NCI-H1105 (cell line): ENCODE measurements at places on chromosomes 2 and 18.

DNA sequence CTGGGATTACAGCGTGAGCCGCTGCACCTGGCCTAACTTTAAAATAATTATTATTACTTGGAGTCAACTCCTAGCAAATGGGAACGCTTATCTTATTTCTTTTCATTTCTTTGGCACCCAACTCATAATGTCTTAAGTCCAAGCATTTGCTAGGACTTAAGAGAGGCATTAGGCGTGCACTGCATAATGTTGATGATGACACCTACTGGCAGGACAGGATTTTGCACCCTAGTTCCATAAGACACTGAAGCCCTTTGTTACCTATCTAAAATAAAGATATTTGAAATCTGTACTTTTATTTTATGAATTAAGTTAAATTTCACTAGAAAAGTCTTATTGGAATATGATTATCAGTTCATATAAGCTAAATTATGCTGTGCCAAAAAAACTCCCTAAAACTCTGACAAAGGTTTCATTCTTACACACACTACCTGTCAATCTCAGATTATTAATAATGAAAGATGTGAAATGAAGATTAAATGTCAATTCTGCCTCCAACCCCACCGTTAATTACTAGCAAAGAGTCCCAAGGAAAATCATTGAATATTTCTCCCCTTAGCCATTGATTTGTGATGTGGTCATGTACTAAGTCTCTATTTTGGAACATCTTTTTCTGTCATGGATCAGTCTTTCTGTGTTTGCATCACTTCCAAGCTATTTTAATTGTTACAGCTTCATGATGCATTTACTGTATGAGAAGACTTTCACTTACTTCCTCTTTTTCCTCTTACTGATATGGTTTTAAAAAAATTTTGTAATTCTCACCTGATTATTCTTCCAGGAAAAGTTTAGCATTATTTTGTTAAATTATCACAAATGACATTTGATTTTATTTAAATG lies 12.7 kb upstream of the CDH2 start:
- no peak for DNase-seq

DNA sequence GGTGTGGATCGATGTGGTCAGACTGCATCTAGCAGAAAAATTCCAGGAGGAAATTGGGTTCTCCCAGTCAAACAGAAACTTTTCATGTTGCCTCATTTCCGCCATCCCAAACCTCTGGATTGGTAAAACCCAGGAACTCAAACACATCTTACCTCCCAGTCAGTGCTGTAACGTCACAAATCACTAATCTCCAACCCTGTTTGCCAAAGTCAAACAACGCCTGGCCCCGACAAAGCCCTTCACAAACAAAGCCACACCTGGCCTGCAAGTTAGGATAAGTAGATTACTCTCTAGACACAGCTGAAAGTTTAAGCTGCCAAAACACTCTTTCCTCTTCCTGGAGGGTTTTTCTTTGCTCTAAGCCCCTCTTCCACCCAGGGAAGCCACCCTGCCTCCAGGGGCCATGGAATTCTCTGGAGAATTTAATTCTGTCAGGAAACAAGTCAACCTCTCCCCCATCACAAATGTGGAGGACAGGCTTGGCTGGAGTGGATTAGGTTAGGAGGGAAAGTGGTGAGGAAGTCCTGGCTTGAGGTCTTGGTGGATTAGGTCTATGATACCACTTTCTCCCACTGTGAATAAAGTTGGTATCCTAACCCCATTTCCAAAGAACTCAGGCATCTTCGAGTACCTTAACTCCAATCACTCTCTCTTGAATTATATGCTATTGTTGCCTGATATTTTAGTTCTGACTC lies 86.7 kb downstream of the LYPD6B start:
- DNase-seq = peak; percentile 64

GRCh38 chr2:121159291-121160071 lies 125.5 kb downstream of the TFCP2L1 start:
- DNase-seq = no peak

DNA sequence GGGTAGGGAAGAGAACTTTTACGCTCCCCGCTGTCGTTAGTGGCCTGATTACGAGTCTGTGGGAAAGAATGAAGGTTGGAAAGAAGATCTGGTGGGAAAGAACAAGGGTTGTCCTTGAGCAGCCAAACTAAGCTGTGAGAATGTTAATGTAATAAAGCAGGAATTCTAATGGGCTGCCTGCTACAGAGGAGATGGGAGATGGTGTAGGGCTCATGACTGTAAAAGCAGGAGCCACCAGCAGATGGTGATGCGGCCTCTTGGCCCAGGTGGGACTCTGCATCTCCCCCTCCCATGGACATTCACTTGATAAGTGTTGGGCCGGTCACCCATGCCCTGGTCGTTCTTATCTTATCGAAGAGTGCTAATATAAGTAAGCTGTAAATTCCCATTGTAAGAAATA lies 150.0 kb downstream of the NEDD4L start:
- DNase-seq = no peak

DNA sequence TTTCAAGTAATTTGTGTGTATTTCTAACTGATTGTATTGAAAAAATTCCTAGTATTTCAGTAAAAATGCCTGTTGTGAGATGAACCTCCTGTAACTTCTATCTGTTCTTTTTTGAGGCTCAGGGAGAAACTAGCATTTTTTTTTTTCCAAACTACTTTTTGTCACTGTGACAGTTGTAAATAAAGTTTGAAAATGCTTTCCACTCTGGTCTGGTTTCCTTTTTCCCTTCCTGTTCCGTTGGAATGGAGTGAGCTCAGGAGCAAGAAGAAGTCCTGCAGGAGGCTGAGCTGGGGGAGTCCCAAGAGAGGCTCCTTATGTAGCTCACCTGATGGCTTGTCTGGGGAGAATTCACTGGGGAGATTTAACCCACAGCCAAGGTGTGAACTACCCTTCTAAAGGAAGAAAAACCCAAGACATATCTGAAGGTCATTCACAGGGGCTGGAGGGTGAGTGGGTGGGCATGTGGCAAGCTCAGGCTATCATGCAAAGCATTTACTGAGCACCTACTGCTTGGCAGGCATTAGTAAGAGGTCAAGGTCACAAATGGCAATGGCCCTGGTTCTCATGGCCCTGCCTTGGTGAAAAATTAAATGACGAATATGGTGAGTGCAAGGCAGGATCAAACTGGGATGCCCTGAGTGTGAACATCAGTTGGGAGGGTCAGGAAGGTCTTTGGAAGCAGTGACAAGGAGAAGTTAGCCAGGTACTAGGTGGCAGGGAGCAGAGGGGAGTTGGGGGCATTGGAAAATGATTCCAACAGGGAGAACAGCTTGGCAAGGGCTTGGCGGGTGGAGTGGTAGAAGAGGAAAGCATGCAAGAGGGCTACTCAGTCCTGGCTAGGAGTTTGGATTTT lies 28.7 kb downstream of the LBH start:
- no peak for DNase-seq

GRCh38 chr2:151289972-151290866 lies 751 bp upstream of the NMI start:
- no peak for DNase-seq

DNA sequence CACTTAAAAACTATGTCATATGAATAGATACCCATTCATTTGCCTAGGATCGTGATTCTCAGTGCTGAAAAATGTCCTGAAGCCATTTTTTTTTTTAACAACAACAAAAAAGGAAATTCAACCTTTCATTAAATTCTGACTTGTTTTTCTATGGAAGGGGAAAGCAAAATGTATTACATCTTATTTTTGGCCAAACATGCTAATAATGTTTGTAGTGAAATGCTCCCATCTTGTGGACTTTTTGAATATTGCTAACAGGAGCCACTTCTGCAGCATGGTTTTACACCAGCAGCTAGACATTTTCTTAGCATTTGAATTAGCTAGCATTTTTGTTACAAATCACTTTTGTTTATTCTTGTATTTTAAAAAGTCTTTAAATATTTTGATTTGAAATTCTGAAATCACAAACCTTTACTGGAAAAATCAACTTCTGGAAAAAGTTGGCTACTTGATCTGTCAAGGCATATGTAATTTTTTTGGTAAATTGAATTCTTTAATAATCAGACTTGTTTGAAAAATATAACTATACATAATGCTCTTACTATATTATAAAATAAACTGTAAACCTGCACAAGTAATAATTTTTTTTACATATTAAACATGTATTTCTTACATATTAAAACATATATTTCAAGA lies 75.8 kb downstream of the KIDINS220 start:
- DNase-seq = peak; percentile 29

DNA sequence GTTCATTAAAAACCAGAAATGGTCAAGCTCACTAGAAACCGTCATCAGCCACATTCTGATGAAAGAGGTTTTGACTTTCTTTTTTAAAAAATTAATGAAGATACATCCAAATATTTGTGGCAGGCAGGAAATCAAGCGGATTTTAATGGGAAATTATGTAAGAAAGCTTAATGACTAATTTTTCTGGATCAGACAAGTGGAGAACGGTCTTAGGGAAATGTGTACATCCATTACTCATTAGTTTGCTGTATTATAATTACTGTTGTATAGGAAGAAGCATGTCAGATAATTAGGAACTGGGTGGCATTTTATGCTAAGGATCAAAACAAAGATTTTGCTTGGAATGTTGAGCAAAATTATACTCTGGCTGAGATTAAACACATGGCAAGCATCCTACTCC lies 39.4 kb downstream of the AGAP1 start:
- DNase-seq = no peak

DNA sequence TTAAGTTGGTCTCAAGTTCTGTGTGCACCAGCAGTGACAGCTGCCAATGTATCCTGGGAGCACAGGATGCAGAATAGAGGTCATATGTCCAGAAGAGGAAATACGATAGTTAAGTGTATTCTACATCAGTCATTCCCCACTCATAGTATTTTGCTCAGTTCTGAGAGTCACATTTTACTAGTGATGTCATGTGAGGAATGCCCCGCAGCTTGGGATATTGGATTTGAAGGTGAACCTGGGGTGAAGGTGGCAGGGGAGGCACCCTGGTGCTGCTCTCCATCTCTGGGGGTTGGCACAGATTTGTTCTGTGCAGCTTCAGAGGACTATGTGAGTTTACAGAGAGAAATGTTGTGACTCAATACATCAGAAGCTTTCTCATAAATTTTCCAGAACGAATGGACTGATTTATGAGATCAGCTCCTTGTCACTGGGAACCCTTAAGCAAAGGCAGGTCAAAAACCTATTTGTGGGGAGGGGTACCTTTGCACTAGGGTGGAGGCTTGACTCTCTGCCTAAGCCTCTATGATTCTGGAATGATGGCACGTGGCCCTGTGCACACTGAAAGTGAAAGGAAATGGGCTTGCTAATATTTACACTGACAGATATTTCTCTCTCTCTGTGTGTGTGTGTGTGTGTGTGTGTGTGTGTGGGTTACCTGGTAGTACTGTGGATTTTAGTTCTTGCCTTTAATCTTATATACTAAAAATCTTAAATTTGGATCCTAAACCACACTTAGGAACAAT lies 95.9 kb downstream of the NEB start:
- no peak for DNase-seq

- no peak for DNase-seq
Observed at GRCh38 chr2:233202531-233202944, 48.9 kb upstream of the ATG16L1 start.

DNA sequence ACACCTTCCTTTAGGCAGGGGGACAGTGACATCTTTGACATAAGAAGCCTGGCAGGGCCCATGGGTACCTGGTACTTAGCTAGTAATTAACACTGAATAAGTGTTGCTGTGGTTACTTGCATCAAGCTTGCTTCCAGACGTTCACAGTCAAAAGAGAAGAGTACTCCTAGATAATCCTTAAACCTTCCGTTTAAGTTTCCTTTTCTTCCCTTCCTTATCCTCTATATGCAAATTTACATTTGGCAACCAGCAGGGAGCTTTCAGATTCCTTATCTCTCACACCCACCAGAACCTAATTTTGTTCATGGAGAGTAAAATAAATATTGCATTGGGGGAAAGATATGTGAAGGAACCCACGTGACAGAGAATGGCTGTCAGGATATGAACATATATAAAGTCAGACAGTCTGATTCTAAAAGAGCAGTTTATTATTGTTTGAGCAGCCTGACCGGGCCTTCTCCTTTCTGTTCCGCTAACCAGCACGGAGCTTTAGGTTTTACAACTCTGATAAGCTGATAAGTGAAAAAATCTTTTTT lies 7.8 kb upstream of the RAB31 start:
- no peak for DNase-seq

GRCh38 chr2:239693761-239694415 lies 293.1 kb upstream of the HDAC4 start:
- DNase-seq = no peak

DNA sequence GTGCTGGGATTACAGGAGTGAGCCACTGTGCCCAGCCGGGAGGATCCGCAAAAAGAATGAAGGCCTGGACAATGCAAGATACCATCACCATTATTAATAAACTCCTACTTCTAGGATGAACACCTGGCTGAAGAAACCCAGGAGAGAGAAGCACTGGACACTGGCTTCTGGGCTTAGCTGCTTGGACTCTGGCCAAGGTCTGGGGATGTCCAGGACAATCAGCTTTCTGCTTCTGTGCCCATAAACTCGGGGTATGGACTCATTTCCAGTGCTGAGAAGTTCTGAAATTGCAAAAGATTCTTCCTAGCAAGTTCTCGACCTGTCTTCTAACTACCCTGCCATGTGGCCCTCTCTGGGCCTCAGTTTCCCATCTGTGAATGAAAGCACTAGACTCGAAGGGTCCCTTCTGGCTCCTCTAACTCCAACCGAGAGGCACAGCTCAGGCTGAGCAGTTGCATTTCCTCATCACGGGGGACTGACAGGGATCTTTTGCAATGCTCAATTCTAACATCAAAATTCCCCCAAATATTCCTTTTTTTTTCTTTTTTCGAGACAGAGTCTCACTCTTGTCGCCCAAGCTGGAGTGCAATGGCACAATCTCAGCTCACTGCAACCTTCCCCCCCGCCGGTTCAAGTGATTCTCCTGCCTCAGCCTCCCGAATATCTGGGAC lies 2.4 kb upstream of the SH2D6 start:
- DNase-seq = no peak

- DNase-seq = no peak
Observed at GRCh38 chr2:38659115-38659514, 6.8 kb upstream of the GALM start.

DNA sequence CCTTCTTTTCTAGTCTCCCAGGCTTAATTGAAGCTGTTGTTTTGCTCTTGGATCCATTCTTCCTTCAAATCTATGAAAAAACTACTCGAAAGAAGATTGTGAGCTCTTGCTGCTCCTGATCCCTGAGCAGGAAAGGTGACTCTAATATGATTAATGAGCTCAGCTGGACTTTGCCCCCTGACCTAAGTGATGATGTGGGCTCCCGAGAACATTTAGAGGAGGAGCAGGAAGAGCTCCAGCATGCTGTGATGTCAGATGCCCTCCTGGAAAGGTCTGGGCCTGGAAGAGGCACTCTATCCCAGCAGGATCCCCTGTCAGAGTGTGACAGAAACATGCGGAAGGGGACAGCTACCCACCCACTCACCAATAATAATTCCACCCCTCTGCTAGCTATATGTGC lies 117.9 kb upstream of the PELI1 start:
- DNase-seq = no peak

DNA sequence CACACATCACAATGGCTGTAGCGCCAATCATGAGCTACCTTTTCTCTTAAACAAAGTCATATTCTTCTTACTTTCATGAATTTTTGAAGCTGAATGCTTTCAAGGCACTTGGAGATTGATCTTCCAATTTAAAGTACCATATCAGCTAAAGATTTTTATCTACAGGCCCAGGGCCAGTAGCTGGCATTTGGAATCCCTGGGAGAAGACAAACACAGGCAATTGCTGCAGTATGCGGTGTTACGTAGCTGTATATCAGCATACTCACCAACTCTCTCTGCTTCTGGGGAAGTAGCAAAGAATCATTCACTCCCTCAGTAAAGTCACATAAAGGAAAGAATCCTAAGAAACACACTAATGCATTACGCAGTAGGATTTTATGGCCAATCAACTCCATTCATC lies 202.3 kb downstream of the DLGAP1 start:
- no peak for DNase-seq

GRCh38 chr2:154324601-154325000 lies 373.9 kb upstream of the KCNJ3 start:
- no peak for DNase-seq
